ENCODE measurements at places on chromosomes 3 and 15.

DNA sequence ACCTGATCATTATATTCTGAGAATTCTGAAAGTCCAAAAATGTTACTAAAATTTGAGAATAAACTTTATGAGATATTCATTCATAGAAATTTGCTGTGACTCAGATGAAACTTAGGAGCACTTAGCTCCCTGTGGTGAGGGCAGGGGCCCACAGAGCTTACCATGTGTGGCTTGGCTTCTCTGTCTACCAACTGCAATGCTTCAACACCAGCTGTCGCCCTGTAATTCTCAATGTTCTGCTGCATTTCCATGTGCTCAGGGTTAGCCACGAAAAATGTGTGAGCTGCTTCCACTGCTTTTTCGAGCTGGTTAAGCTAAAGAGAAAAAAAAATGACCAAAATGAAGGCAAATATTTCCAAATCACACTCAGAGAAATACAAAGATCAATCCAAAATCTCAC lies 125.6 kb downstream of the P3H2 start:
- DNase-seq = peak; percentile 72

DNA sequence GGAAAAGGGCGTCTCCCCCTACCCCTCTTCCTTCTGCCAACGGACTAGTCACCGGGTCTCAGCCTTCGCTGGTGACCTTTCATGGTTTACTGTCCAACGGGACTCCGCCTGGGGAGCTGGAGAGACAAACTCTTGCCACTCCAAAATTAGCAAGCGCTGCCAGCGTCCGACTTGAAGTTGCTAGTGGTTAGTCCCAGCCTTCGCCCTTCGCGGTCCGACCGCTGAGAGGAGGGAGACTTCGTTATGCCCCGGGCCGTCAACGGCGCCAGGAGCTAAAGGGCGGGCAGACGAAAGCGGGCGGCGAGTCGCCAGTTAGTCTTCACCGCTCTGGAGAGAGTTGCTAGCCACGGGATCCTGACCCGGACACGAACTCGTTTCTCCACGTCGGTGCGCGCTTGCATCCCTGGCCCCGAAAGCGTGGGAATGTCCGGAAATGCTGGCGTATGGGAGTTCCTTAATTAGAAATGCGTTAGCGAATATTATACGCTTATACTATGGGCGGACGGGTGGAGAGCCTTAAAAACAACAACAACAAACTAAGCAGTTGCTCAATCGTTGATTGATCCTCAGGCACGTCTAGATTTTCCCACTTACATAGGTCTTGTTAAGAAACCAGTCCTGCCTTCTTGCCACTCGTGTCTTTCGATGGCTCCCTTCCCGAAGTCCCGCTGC lies 716 bp downstream of the SMC4 start:
- peak; percentile 27 for DNase-seq

- no peak for DNase-seq
These were observed 2.2 kb upstream of the TMC3 start for GRCh38 chr15:81376231-81376630.

- DNase-seq = no peak
These were observed 194.1 kb downstream of the KCNH8 start for GRCh38 chr3:19342389-19342788.

DNA sequence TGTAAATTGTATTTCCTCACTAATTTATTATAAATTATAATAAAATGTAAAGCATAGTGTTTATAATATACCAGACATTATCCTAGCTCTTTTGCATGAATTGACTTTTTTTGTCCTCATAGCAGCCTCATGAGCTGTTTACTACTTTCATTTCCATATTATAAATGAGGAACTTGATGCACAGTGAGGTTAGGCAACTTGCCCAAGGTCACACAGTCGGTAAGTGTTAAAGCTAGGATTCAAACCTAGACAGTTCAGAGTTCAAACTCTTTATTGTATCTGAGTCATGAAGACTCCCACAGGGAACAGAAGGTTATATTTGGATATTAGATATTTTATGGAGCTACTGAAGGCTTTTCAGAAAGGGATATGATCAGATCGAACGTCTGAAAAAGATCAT lies 322.2 kb upstream of the SATB1 start:
- no peak for DNase-seq

DNA sequence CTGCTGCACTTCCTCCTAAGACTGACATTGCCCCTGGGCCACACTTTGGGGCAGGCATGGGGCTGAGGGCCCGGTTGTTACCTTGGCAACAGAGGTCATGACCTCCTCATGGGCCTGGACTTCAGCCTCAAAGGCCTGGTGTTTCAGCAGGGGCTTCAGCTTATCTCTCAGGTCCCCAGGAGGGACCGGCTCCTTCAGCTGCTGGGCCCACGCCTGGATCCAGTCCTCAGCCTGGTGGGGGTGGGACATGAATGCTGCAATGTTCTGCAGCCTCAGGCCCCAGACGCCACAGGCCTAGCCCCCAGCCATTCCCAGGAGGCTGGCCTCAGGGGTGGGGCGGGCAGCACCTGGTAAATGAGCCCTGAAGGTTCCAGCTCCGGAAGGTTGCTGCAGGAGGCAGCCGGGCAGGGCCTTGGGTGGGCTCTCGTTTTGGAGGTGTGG lies 27.6 kb downstream of the SPTBN5 start:
- no peak for DNase-seq

GRCh38 chr15:61398310-61398709 lies 169.2 kb upstream of the RORA start:
- DNase-seq = no peak

DNA sequence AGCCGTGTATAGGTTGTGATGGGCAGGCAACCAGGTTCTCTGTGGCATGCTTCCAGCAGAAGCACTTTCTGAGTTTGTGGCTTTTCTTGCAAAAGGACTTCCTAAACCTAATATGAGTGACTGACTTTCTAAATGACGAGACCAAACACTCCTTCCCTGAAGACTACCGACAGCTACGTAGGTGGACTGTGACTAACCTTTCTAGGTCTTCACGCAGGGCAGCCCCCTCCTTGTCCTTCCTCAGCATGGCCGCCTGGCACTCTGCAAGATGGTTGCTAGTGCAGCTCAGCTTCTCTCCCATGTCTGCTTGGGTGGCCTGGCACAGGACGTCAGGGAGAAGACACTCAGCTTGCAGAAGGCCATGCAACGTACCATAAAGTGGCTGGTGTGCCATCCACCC lies 20.9 kb downstream of the CXCR6 start:
- no peak for DNase-seq

- no peak for DNase-seq
These were observed 111.7 kb downstream of the CHSY1 start for GRCh38 chr15:101139986-101140696.

GRCh38 chr15:70892002-70892911 lies at the start of the genes LRRC49 and THAP10:
Gene LRRC49 (plus strand): TSS chr15:70892826. CDS start chr15:70892895, 69 bp downstream.
Gene THAP10 (minus strand): TSS chr15:70892433. CDS start chr15:70892272, 161 bp downstream.
- peak; percentile 98 for DNase-seq

GRCh38 chr15:67531379-67531914 lies 10.5 kb downstream of the C15orf61 start:
- no peak for DNase-seq

GRCh38 chr3:115655761-115656282 lies 32.5 kb downstream of the GAP43 start:
- DNase-seq = no peak

DNA sequence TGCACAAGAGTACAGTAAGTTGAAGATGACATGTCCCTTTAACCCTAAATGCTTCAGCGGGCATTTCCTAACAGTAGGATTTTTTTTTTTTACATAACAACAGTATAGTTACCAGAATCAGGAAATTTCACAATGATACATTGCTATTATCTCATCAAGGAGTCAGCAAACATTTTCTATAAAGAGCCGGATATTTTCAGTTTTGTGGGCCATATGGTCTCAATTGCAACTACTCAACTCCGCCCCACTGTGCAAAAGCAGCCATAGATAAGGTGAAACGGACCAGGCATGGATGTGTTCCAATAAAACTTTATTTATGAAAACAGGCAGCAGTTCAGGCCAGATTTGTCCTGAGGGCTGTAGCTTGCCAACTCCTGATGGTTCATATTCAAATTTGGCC lies 130.6 kb downstream of the SMAD6 start:
- DNase-seq = no peak

- no peak for DNase-seq
These were observed 9.1 kb downstream of the SLC6A1 start for GRCh38 chr3:11001658-11002021.

- no peak for DNase-seq
These were observed 35.3 kb downstream of the CAPN7 start for GRCh38 chr3:15241341-15241740.

DNA sequence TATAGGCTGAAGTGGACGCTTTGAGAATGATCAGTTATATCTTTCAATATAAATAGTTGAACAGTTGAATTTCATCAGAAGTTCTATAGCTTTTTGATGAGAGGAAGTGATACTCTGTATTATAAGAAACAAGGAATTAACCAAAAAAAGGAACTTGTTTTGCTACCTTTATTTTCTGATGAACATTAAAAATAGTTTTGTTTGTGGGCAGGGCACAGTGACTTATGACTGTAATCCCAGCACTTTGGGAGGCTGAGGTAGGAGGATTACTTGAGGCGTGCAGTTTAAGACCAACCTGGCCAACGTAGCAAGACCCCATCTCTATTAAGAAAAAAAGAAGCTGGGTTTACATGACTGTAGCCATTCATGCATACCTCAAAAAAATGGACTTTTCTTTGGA lies 16.7 kb downstream of the BLOC1S6 start:
- DNase-seq = no peak

DNA sequence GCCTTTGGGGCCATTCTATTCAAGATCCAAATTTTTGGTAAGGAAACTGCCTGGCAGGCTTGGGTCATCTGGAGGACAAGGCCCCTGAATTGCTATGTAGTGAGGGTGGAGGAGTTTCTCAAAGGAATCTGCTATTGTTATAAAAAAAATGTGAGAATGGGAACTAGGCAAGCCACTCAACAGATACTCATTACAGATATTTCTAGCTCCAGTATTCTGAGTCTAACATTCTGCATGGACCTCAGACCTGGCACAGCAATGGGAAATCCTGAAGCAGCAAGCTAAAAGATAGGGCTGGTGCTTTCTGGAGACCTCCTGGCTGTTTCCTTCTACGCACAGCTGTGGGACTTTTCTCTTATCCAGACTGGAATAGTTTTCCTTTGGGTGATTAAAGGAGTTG lies 430.7 kb upstream of the RBMS3 start:
- DNase-seq = no peak

DNA sequence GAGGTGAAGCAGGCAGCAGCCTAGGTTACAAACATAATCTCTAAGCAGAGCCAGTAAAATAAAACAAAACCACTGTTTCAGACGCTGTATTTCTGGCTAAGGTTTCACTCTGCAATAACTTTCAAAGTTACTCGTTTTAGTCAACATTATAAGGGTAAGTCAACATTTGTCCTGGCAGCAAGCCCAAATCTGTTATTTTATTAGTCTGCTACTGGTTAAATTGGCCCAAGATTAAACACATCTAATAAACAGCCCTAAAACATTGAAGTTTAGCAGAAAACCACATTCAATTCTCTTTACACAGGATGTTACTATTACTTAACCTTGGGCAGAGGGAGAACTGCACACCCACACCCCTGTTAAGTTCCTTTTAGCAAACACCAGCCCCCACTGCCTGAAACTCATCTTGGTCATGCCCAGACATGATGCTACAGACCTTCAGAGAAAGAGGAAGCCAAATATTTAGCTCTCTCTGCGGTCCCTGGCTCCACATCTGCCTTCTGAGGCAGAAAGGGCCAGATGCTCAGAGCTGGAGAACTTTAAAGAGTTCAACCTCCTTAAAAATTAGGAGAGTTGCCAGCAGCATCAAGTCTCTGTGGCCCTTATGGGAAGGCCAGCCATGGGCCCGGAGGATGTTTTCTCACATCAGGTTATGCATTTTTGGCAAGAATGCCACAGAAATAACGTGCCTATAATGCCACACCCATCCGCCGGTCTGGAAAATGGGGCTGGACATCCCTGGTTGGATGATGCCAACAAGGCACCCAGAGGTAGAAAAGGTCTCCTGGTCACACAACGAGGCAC lies 17.9 kb downstream of the ARHGEF3 start:
- DNase-seq = no peak

DNA sequence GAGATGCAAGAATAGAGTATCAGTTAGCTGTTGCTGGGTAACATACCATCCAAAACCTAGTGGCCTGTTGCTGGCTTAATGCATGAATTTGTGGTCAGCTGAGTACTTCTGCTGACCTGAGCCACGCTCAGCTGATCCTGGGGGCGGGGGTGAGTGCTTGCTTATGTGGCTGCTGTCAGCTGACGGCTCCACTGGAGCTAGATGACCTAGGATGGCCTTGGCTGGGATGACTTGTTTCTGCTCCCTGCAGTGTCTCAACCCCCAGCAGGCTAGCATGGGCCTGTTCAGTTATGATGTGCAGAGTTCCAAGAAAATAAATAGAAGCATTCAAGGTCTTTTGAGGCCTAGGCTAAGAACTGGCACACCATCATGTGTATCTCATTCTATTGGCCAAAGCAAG lies 63.9 kb downstream of the FBLN2 start:
- no peak for DNase-seq

- DNase-seq = peak; percentile 34
These were observed 258.1 kb upstream of the ROPN1 start for GRCh38 chr3:124250053-124250452.

- peak; percentile 2 for DNase-seq
These were observed 32.2 kb upstream of the SGO1 start for GRCh38 chr3:20218215-20218614.

GRCh38 chr15:80957976-80958375 lies 31.6 kb downstream of the MESD start:
- DNase-seq = no peak

All from muscle of back (tissue), 13 donors.